ENCODE measurements at places on chromosomes 5 and 9.

GRCh38 chr5:108339220-108339619 lies 42.7 kb downstream of the FBXL17 start:
- no peak for DNase-seq

GRCh38 chr5:102754767-102755431 lies at the start of gene PAM:
PAM (plus strand) TSS chr5:102755305; CDS start chr5:102866196, 110,891 bp downstream.
- peak; percentile 71 for DNase-seq

GRCh38 chr9:106066940-106067524 lies 372.7 kb downstream of the TMEM38B start:
- DNase-seq: no peak

GRCh38 chr5:52922384-52922783 lies 66.8 kb upstream of the ITGA2 start:
- DNase-seq: peak; percentile 79

- DNase-seq: no peak
Observed at GRCh38 chr5:135130261-135131215, 96.5 kb upstream of the PITX1 start.

- no peak for DNase-seq
Observed at GRCh38 chr5:96690861-96691260, 28.7 kb downstream of the CAST start.

GRCh38 chr5:94508461-94509148 lies 109.8 kb downstream of the KIAA0825 start:
- no peak for DNase-seq

DNA sequence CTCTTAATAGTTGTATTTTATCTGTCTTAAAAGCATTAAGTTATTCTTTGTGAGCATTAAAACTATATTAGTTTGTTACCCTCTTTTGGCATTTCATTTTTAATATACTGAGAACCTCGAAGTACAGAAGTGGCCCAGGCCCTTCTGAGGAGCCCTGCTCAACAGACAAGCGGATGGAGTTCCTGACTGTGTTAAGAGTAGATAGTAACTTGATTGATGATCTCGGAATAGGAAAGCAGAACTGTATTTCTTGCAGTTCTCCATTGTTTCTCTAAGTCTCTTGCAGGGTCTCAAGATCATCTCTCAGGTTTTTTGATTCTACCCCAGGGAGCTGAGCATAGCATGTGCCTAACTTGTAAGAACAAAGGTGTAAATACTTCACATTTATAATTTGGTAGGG lies 139.6 kb downstream of the SMARCA2 start:
- no peak for DNase-seq

- DNase-seq: peak; percentile 33
Observed at GRCh38 chr9:15160673-15161072, 146.3 kb downstream of the TTC39B start.

DNA sequence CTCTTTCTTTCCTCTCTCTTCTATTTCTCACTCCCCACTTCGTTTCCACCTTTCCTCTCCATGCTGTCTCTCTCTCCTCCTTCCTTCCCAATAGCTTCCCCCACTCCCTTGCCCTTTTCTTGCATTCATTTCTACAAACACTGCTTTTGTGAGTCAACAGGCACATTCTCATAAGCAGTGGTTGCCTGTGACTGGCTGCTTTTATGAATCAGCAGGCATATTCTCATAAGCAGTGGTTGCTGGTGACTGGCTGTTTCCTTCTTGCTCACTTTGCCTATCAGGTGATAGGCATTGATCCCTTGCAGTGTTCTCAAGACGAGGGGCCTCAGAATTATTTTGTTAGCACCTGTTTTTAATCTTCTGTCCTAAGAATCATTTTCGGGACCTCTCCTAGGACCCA lies 116.1 kb upstream of the ACTBL2 start:
- peak; percentile 78 for DNase-seq

- no peak for DNase-seq
Observed at GRCh38 chr9:116656501-116656971, 30.6 kb upstream of the TRIM32 start.

DNA sequence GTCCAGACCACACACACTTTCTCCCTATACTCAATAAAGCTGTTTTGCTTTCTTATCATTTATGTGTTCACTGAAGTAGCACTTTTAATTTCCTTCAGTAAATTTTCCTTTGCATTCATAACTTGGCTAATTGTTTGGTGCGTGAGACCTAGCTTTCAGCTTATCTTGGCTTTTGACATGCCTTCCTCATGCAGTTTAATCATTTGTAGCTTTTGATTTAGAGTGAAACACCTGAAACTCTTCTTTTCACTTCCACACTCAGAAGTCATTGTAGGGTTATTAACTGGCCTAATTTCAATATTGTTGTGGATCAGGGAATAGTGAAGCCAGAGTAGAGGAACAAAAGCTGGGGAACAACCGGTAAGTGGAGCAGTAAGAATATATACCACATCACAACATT lies 114.7 kb downstream of the ST8SIA4 start:
- no peak for DNase-seq

DNA sequence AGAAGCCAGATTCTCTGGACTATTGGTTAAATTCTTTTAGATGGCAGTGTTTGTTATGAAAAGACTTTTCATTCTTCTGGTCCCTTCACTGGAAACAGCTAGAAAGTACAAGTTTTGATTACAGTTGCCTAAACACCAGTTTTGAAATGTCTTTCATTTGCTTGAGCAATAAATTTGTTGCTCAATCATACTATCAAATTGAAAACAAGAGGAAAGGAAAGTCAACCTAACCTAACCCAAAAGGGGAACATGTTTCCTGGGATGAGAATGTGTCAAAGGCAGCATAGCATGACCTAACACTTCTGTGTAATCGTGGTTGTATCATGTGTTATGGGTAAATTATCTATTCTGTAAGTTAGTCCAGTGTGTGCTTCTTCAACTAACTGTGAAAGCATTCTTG lies 213.2 kb downstream of the TMC1 start:
- no peak for DNase-seq

DNA sequence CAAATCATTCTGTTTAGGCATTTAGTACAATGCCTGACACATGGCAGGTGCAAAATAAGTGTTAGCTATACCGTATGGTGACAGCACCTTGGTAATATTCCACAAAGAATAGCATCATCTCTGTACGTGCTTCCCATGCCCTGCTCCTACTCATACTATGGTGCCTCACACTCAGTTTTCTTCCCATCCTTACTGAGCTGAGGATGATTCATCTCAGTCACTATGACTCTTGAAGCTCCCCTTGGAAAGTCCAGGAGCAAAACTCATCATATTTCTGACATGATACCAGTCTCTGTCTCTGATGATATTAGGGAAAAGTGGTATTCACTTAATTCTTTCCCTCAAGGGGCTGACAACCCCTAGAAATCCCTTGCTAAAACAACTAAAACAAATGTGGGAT lies 423.3 kb downstream of the EFNA5 start:
- no peak for DNase-seq

Measured in astrocyte of the spinal cord (primary cell).